AG08396 (cell line): ENCODE measurements at places on chromosomes 4 and X.

GRCh38 chrX:9493936-9494335 lies 29.1 kb downstream of the TBL1X start:
- DNase-seq: no peak

GRCh38 chr4:23648854-23649596 lies 240.8 kb downstream of the PPARGC1A start:
- no peak for DNase-seq

- no peak for DNase-seq
Measured at GRCh38 chrX:25442499-25442898, 426.7 kb upstream of the ARX start.

GRCh38 chrX:40863671-40864070 lies 128.3 kb upstream of the MED14 start:
- no peak for DNase-seq
